ENCODE measurements at places on chromosomes 7 and 10.

DNA sequence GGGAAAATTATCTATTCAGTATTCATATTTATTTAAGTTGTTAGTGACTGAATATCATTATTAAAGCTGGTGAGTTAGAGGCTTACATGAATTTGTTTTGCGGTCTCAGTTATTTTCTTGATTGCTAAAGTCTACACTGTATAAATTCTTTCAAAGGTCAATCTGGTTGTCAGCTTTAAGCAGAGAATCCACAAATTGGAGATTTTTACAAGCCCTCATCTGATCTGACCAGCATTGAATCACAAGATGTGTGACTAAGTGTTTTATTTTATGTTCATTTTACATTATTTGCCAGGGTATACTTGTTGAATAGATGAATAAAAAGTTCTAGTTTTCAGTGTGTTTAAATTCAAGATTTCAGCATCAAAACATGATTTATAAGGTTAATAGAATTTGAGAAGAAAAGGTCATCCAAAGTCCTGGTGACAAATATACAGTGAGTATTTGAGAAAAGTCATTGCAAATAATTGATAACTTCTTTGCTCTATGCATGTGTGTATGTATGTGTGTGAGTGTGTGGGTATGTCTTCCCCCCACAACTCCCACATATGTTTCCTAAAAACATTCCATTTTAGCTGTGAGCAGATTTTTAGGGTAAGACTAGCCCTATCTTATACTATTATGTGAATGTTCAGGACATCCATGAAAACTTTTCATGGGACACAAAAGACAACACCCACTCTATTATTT, 4.4 kb downstream of the SEMA3A start:
- no peak for DNase-seq

- no peak for DNase-seq
These were observed 108.4 kb upstream of the SDK1 start for GRCh38 chr7:3192669-3193068.

GRCh38 chr10:117221156-117221711, 19.7 kb upstream of the SLC18A2 start:
- no peak for DNase-seq

- no peak for DNase-seq
These were observed 45.1 kb downstream of the CYTH3 start for GRCh38 chr7:6227294-6227846.

DNA sequence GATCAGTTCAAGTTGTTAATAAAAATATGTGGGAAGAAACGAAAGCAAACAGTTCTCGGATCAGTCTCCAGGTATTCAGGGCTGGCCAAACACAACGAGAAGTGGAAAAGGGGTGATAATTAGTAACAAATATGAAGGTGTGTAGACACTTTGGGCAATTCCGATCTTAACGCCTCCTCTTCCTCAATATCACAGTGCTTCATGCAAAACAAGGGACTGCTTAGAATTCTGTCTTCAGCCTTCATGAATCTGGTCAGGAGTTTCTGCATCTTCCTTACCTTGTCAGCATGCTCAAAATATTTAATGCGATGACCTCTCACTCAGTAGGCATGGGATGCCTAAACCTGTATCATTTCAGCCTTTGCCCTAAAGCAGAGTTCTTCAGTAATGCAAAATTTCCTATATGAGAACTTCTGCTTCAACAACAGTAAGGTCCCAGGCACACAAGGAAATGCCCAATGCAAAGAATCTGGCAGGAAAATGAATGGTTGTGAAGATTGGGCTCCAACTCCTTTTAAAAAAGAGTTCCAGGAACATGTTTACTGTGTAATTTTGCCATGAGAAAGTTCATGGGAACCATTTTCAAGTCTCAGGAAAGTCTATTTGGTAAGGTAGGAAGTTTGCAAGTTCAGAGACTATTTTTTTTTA, 23.4 kb upstream of the VAX1 start:
- DNase-seq: no peak

GRCh38 chr7:128415217-128415785, 5.5 kb upstream of the IMPDH1 start:
- no peak for DNase-seq

GRCh38 chr7:105306298-105306748, 82.4 kb downstream of the SRPK2 start:
- no peak for DNase-seq

- no peak for DNase-seq
These were observed 738.6 kb upstream of the LRRTM3 start for GRCh38 chr10:66187053-66187733.

DNA sequence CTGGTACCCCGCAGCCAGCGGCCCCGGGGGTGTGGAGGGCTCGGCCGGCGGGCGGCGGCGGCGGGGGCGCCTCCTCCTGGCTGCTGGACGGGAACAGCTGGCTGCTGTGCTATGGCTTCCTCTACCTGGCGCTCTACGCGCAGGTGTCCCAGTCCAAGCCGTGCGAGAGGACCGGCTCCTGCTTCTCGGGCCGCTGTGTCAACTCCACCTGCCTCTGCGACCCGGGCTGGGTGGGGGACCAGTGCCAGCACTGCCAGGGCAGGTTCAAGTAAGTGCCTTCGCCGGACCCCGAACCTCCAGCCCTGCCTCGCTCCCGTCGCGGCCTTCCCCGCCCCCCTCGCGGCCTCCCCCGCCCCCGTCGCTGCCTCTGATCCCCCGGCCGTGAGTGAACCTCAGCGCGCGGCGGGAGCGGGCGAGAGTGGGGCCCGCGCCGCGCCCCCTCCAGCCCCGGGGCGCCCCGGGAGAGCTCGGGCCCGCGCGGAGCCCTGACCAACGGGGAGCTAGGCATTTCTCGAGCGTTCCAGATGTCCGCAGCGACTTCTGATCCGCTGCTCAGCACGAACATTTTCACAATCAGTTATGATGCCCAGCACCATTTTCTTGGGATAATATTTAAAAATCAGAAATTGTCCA, 727 bp downstream of the ATRNL1 start:
- no peak for DNase-seq

GRCh38 chr7:149881328-149882247, 7.8 kb downstream of the ATP6V0E2 start:
- no peak for DNase-seq

GRCh38 chr7:122845286-122845685, 41.0 kb downstream of the CADPS2 start:
- no peak for DNase-seq

DNA sequence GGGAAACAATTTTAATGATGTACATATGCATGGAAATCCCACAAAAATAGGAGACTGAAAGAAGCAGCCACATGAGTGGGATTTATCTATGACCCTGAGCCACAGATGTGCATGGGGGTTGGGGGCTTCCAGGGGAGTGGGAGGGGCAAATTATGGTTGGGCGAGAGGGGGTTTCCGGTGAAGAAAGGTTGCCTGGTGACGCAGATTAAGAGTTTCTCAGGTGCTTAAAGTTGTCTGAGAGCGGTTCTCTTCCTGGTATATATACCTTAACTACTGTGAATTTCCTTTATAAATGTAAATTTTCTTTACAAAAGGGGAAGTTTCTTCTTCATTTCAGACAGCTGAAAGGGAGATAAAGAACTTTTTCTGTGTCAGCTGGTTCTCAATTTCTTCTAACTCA, 273.6 kb upstream of the PITRM1 start:
- no peak for DNase-seq

DNA sequence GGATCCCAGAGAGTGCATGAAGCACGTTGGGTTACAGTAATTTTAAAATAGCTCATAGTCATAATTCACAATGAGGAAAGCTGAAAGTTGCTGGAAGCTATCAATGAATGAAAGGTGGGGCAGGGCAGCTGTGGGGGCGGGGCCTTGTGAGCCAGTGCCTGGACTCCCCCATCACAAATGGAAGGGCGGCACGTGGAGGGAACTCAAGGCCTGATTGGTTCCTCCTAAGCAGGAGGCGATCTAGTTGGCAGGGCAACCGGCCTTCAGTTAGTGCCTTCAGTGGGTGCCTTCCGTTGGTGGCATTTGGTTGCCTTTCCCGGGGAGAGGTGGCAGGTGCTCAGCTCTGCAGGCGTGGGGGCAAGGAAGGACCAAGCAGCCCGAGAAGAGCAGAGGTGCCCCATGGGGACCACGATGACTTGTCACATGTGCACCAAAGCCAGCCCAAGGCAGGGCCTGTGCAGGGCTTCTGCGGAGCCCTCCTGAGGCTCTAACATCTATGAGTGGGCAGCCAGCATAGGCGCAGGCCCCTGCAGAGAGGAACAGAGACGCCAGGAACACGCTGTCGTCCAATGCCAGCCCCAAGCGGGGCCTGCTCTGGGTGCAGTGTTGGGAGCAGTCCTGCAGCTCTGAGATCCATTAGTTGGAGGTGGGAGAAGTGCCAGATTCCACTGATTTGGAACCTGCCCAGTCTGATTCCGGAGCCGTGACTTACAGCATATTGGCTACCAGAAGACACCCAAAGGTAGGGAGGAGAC, 59.8 kb upstream of the PDSS1 start:
- no peak for DNase-seq

DNA sequence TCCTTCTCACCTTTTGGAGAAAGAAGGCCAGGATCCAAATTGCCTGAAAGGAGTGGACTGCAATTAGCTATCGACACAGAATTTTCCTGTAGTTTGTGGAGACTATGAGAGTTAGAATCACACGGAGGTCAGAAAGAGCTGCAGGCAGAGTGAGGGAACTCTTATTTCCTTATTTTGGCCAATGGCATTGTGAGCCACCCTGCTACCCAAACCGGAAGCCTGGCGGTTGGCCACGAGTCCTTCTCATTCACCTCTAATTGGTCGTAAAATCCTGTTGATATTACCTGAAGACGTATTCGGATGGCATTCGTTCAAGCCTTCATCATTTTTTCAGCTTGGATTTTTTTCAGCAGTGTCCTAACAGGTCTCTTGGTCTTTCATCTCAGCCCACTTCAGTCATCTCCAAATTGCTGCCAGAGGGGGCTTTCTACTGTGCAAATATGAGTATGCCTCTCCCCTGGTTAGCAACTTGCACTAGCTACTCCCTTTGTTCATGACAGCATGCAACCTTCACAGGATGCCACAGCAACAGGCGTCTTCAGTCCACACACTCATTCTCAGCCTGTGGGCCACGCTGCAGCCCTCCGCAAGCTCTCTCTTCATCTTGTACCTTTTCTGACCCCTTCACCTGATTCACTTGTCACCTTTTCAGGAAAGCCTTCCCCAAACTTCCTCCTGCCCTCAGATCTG, 66.9 kb downstream of the GATA3 start:
- DNase-seq: no peak

- DNase-seq: no peak
These were observed 854 bp downstream of the CTBP2 start for GRCh38 chr10:125159486-125159931.

GRCh38 chr7:35418716-35419390, 165.0 kb upstream of the TBX20 start:
- no peak for DNase-seq

- DNase-seq: no peak
These were observed 40.4 kb downstream of the CLEC2L start for GRCh38 chr7:139563856-139564255.

- no peak for DNase-seq
These were observed 74.8 kb upstream of the SH2B2 start for GRCh38 chr7:102211590-102212550.

DNA sequence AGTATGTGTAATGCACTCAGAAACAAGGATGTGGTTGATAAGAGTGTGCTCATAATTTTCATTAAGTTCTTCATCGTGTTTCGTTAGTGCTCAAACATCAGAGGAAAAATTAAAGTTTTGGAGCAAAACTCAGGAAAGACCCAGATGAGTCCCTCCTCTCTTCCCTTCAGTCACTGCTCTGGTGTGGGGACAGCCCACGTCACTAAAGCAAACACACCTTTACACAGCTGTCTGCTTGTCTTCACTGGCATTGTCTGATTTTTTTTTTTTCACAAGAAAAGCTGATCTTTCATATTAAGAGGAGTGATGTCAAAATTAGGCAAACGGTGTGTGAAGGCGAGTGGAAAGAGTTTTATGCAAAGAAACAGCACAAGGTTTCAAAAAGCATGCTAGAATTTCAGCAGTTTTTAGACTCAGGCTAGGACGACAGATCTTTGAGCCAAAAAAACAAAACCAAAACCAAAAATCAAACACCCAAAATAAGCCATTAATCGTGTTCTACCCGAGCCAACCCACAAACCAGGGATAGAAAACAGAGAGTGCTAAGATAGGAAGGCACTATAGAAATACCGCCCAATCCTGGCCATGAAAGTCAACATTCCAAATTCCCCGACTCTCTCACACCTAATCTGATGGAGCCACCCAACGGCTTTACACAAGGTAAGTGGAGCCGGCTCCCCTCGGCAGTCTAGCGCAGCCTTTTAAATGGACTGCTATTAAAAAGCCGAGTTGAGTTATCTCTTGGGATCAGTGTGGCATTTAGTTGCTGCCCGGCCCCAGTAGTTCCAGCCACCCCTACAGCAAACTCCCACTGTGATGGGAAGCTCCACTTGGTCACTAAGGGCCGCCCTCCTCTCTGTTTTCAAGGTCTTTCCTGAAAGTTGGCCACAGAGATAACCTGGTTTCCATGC, 27.9 kb upstream of the GATA3 start:
- DNase-seq: no peak

DNA sequence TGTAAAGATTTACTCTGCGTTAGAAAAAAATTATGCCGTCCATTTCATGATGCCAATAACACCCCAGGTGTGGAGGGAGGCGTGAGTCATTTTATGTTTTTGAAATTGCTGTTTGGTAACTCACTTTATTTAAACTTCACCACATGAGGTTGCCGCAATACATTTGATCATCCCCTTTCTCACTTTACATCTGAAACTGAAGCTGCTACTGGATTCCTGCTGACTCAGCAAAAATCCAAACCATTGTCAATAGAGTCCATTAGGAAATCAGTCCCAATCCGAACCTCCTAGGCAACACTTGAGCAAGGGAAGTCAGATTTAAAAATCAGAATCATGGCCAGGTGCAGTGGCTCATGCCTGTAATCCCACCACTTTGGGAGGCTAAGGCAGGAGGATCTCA, 136.6 kb upstream of the SVIL start:
- no peak for DNase-seq

DNA sequence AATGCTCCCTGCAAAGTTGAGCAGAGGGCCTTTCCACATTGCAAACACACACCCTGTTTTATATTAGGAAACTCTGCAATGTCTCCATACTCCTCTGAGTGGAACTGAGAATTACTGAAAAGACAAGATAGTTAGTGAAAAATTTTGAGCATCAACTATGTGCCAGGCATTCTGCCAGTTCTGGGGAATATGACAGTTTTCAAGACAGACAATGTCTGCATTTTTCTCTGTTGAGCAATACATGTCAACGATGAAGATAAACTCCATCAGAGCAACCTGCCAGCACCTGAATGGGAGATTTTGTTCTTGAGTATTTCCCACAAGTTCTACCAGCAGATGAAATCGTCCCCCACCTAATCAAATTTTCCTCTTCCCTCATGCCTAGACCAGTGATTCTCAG, 203.4 kb upstream of the BMPER start:
- no peak for DNase-seq

DNA sequence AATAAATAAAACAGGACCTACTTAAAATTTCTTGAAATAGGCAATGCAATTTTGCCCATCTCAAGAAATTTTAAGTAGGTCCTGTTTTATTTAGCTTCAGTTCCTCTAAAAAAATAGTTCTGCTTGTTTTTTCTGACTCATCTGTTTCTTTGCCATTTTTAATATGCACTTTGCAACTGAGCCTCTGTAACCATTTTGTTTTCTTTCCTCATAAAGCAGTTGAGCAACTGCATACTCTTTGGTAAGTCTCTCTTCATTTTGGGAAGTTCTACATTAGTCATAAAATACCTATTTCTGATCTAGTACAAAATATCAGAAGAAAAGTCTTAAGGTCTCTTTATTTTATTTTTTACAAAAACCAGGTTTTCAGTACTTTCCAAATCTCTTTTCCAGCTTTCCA, 18.0 kb downstream of the TAS2R40 start:
- no peak for DNase-seq

GRCh38 chr10:219731-220472, 84.6 kb downstream of the ZMYND11 start:
- no peak for DNase-seq

GRCh38 chr10:84391326-84391725, 62.9 kb downstream of the CCSER2 start:
- no peak for DNase-seq

All from stimulated activated CD8-positive, alpha-beta memory T cell treated with anti-CD3 and anti-CD28 coated beads, Interleukin-15, amount 100 ng/mL, for 48 hours (primary cell).